ENCODE measurements at places on chromosomes 16 and 17. TPM values are rescaled to one million over a fixed set of nuclear protein-coding genes. Genes with fewer than 3 reads are reported as not detected.

Gene PLA2G10
- 1.2 TPM for polyA plus RNA-seq

Gene CA7
- 12.1 TPM for polyA plus RNA-seq

Gene MGAT5B
- 1.4 TPM for polyA plus RNA-seq

Gene STX1B
- polyA plus RNA-seq: 1.9 TPM

Gene MYH1
- polyA plus RNA-seq: 0.01 TPM

Gene ASPSCR1
- 24.9 TPM for polyA plus RNA-seq

Gene HAS3
- polyA plus RNA-seq: 1.2 TPM

Gene HOXB9
- polyA plus RNA-seq: 0.03 TPM

Gene CDH16
- polyA plus RNA-seq: 7.9 TPM

Gene MAPT
- polyA plus RNA-seq: 10.0 TPM

Gene MYH8
- 2.1 TPM for polyA plus RNA-seq

Gene NPIPB8
- 2.5 TPM for polyA plus RNA-seq

Gene ENPP7
- polyA plus RNA-seq: 136 TPM

Gene TMC8
- 7.6 TPM for polyA plus RNA-seq

Gene PRSS33
- 0.13 TPM for polyA plus RNA-seq

Gene ZNF423
- polyA plus RNA-seq: 6.7 TPM

Gene SLC38A8
- 0.12 TPM for polyA plus RNA-seq

GRCh38 chr16:3696425-3697218, 20.7 kb downstream of the TRAP1 start:
- peak; percentile 79 for DNase-seq

DNA sequence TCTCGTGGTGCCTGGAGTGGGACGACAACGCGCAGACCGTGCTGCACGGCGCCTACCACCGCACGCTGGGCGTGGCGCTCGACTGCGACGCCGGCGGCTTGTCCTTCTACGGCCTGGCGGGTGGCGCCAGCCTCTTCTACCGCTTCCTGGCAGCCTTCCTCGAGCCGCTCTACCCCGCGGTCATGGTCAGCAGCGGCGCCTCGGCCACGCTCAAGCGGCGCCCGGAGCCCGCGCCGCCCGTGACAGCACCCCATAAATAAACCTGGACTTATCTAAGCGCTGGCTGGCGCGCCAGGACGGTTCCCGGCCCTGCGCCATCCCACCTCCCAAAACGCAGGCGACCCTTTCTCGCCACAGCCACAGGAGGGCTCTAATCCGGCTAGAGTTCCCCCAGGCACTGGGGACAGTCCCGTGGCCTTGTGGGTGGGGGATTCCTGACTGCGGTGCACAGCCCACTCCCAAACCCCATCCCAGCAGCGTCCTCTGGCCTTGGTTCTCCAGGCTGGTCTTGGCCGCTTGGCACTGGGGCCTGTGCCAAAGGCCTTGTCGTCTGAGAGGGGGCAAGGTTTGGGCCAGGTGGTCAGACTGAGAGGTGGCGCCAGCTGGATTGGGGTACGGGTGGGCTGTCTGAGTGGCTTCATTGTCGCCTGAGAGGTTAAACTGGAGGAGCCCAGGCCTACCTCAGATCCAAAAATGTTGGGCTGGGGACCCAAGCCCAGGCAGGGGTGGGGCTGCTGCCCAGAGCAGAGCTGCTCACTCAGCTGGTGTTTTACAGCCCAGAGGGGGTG, 10.1 kb upstream of the SLC16A5 start:
- DNase-seq: peak; percentile 82

DNA sequence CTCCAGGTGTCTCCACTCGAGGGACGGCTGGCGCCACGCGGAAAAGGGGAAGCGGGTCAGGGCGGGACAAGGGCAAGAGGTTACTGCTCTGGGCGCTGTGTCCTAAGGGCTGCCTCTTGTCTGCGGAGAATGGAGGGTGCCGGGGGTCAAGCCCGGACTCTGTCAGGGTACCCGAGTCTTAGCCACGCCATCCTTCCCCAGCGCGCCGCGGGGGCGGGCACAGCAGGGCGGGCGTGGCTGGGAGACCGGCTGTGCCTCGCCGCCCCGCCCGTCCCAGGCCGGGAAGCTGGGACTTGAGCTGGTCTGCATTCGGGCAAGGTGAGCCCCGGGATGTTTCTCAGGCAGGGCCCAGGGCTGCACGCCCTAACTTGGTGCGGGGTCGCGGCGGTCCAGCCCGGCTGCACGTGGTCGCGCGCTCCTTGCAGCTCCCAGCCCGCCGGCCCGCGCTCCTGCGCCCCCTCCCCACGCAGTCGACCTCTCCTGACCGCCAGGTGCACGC, 6.2 kb upstream of the ACTG1 start:
- DNase-seq: peak; percentile 69

GRCh38 chr16:29983420-29984136, 9.9 kb downstream of the TAOK2 start:
- DNase-seq: no peak

GRCh38 chr17:74852237-74853047, 7.2 kb downstream of the GRIN2C start:
- peak; percentile 72 for DNase-seq

- no peak for DNase-seq
These were observed 206.1 kb downstream of the CDH13 start for GRCh38 chr16:82832821-82833220.

DNA sequence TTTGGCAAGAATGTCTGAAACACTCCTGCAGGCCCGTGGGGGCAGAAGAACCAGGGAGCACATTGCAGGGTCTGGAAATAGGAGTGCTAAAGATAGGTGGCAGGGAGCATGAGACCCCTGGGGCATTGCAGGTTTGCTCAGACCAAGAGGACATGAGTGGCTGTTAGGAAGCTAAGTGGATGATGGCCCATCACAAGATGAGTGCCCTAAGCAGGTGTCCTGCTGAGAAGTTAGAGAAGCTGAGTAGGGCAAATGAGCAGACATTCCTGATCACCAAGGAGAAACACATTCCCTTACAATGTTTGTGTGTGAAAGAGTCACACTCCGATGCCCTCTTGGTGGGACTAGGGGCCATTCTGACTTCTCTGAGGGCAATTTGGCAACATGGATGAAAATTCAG, 9.9 kb downstream of the MLYCD start:
- no peak for DNase-seq

DNA sequence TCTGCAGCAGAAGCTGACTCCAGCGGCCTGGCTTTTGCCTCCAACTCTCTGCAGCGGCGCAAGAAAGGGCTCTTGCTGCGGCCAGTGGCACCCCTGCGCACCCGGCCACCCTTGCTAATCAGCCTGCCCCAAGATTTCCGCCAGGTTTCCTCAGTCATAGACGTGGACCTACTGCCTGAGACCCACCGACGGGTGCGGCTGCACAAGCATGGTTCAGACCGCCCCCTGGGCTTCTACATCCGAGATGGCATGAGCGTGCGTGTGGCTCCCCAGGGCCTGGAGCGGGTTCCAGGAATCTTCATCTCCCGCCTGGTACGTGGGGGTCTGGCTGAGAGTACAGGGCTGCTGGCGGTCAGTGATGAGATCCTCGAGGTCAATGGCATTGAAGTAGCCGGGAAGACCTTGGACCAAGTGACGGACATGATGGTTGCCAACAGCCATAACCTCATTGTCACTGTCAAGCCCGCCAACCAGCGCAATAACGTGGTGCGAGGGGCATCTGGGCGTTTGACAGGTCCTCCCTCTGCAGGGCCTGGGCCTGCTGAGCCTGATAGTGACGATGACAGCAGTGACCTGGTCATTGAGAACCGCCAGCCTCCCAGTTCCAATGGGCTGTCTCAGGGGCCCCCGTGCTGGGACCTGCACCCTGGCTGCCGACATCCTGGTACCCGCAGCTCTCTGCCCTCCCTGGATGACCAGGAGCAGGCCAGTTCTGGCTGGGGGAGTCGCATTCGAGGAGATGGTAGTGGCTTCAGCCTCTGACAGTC, 1.3 kb downstream of the PARD6A start:
- no peak for DNase-seq

- DNase-seq: no peak
These were observed 17.3 kb upstream of the HEXD start for GRCh38 chr17:82400830-82401229.

DNA sequence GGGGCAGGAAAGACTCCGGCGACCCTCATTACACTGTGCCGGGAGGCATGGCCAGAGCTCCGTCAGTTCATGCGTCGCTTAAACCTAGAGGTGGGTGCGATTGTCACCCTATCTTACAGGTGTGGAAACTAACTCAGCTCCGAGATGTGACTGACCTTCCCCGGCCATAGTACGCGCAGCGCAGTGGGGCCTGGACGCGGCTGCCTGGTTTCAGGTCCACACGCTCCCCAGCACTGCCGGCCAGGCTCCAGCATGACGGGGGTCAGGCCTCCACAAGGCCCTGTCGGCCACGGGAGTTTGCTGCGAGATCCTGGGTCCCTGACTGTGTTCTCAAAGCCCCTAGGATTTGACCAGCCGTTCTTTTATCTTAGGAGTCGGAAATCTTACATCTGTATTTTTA, 34.4 kb downstream of the JPH3 start:
- DNase-seq: no peak

- DNase-seq: peak; percentile 37
These were observed 848 bp upstream of the TBKBP1 start for GRCh38 chr17:47692895-47693730.

DNA sequence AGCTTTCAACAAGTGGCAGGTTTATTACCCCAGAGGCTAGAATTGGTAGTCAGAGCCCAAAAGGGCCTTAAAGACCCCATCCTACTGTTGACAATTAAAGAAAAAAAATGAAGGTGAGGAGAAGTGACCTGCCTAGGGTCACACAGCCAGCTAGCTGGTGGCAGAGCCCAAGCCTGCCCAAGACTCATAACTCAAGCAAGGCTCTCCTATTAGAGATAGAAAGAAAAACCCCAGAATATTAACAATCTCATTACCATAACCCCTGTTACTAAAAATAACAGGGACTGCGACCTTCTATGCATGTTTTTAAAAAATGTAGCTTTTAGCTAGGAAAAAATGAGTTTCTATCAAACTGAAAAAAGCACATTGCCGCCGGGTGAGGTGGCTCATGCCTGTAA, 14.0 kb downstream of the HSPB9 start:
- no peak for DNase-seq

DNA sequence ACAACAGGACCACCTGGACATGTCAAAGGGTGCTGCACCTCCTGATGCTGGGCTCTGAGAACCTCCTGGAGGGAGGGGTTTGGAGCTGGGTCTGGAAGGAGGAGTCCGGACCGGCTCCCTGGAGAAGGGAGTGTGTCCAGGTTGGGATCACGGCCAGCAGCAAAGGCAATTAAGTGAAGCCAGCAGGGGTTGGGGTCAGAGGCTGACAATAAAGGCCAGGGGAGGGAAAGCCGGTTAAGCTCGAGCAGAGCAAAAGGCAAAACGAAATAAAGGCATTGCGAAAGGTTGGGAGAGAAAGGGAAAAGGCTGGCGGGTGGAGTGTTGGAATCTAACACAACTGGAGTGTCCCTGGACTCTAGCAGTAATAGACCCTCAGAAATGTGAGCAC, 992 bp upstream of the CACNG4 start:
- no peak for DNase-seq

- DNase-seq: no peak
These were observed 87.5 kb upstream of the GSE1 start for GRCh38 chr16:85525420-85526184.

- DNase-seq: no peak
These were observed 13.8 kb downstream of the GPT2 start for GRCh38 chr16:46898006-46898405.

GRCh38 chr17:80222376-80223141, 2.3 kb downstream of the SLC26A11 start:
- no peak for DNase-seq

GRCh38 chr16:22721511-22722100, 92.4 kb upstream of the HS3ST2 start:
- no peak for DNase-seq

DNA sequence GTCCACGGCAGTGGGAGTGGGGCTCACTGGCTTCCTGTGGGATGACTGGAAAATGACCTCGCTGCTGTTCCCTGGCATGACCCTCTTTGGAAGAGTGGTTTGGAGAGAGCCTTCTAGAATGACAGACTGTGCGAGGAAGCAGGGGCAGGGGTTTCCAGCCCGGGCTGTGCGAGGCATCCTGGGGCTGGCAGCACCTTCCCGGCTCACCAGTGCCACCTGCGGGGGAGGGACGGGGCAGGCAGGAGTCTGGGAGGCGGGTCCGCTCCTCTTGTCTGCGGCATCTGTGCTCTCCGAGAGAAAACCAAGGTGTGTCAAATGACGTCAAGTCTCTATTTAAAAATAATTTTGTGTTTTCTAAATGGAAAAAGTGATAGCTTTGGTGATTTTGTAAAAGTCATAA, 7.8 kb upstream of the RNF213 start:
- DNase-seq: no peak

- no peak for DNase-seq
These were observed 16.1 kb downstream of the USP10 start for GRCh38 chr16:84715854-84716253.

DNA sequence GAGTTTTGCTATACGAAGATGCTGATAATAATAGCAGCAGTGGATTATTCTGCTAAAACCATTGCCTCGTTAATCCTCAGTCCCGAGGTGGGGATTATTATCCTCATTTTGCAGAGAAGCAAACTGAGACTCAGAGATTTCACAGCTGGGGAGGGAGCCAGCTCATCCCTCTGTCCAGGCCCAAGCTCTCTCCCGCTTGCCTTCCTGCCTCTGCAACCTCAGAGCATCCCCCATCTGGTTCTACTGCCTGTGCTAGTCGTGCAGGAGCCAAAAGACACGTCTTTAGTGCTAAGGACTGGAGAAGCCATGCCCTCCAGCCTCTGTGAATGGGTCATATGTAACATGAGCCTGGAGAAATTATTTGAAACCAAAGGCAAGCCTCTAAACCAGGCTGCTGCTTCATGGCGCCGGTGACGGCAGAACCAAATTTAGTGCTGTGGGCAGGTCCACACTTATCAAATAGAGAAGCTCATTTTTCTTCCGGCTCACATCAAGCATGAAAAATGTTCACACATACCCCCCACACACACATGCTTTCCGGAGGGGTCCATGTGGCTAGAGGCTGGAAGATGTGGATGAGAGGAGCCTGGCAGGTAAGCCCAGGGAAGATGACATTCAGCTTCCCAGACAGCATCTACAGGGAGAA, 13.5 kb downstream of the MAPT start:
- DNase-seq: no peak

- no peak for DNase-seq
These were observed 329.4 kb upstream of the CCL2 start for GRCh38 chr17:33925649-33926048.

DNA sequence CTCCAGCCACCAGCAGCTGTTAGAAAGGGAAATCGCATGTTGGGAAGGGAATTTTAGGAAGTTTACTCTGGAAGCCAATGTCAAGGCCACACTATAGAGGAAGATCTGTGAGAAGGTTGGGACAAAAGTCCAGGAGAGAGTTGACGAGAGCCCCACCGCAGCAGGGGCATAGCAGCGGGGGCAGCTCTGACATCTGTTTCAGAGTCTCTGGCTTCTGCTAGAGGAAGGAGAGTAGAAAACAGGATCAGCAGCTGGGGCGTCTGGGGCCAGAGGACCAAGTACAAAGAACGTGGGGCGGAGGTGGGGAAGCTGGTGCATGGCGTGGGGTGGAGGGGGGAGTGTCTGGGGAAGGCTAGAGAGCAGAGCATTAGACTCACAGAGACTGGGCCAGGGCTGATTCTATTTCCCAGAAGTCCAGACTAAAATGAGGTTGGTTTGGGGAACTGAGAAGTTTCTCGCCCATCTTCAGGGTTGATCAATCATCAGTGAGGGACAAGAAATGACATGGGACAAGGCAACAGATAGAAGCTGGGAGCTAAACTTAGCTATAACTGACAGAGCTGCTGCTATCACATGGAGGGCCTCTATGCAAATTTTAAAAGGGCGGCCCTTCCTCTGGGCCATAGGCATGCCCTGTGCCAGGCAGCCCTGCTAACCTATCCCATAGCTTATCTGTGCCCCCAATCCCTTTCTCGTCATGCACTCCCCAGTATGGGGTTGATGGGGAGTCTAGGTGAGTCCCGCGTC, 1.2 kb downstream of the RABEP2 start:
- peak; percentile 67 for DNase-seq

Data from large intestine (tissue), 12 donors.